ENCODE measurements at places on chromosomes 6 and 20.

GRCh38 chr6:53833155-53833554 is 38.4 kb downstream of the LRRC1 start:
- DNase-seq = no peak

DNA sequence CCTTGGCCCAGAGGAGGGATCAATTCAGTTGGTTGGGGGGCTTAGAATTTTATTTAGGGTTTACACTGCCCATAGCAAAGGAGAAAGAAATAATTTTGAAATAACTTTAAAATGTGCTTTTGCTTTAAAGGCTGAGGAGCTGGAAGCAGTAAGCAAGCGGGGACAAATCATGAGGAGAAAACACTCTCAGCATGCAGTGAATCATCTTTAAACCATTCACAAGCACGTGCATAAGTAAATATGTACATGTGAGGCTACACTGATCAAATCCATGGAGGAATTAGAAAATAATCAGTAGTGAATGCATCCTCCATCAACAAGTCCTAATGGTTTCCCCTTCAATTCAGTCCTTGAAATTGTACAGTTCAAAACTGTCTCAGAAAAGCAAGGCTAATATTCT is 181.0 kb downstream of the MTFR2 start:
- peak; percentile 64 for DNase-seq

DNA sequence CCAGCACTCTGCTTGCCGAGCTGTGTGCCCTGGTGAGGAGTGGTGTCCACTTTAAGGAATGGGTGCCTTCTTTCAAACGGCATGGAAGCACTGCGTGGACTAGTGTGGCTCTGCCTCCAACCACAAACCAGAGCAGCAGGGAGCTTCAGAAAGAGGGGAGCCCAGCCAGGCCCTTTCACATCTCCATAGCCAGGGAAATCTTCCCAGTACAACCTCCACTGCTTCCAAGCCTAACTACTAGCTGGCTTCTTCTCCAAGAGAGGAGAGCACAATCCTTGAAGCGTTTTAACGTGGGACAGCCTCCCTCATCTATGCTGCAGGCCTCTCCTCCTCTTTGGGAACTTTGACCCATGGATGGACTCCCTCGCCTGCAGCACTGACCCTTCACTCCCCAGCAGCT is 26.7 kb downstream of the TNXB start:
- no peak for DNase-seq

GRCh38 chr20:5069141-5069806 is 50.5 kb downstream of the PCNA start:
- DNase-seq = no peak

- DNase-seq = no peak
Measured at GRCh38 chr6:14656649-14657048, 539.1 kb downstream of the CD83 start.

GRCh38 chr6:147870506-147871110 is 362.1 kb downstream of the SAMD5 start:
- DNase-seq = no peak

DNA sequence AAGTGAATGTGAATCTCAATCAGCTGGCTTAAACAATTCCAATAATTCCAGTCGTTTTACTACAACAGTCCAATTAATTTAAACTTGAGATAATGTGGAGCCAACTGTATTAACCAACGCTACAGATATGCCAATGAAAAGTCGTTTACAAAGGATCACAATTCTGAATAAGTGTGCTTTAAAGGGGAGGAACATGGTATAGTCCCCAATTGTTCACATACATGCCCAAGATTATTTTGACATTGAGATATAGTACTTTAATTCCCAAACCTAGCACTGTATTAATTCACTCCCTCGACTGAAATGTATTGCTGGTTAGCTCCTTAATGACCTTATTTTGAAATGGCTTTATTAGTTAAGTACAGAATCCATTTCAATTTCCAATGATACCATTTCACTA is 2.5 kb downstream of the AKIRIN2 start:
- DNase-seq = no peak

GRCh38 chr20:39225536-39225935 is 263.4 kb downstream of the DHX35 start:
- no peak for DNase-seq

DNA sequence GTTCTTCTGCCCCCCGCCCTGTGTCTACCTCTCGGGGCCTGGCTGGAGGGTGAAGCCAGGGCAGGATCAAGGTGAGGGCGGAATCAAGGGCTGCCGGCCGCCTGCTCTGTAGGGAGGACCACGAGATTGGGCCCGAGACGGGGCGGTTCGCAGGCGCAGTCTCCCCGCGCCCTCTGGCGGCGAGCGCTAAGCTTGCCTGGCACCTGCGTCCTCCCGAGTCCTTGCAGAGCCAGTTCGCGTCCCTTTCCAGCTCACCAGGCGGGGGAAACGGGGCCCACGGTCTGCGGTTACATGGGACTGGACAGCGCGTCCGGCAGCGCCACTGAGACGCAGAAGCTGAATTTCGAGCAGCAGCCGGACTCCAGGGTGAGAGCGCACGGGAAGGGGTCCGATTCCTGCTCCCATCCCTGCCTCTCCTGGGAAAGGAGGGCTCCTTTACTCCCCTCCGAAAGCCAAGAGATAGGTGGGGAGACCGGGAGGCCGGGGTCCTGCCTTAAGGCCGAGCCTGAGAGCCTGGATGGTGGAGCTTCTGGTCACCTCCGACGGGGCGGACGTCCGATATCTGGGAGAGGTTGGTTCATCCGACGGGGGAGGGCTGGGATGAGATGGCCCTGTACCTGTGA is 3.6 kb upstream of the MATN4 start:
- DNase-seq = no peak

- DNase-seq = no peak
Measured at GRCh38 chr20:52129611-52130010, 62.0 kb downstream of the ZFP64 start.

- no peak for DNase-seq
Measured at GRCh38 chr6:34201455-34202107, 35.1 kb upstream of the HMGA1 start.

DNA sequence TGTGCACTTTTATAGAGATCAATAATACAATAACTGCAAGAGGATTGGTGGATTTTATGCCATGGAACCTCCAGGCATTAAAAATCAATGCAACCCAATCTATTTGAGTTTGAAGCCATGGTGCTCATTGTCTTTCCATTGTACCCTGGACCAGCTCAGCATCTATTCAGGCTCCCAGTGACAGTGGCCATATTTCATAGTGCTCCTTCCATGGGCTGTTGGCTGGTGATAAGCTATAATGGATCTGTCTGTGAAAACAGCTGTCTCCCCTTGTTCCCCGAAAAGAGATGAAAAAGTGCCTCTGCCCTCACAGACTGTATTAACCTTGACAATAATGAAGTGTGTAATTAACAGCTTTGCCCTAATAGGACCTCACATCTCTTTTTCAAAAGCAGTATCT is 74.3 kb downstream of the LAMP5 start:
- DNase-seq = no peak

- no peak for DNase-seq
Measured at GRCh38 chr20:16390991-16391390, 182.3 kb downstream of the KIF16B start.

DNA sequence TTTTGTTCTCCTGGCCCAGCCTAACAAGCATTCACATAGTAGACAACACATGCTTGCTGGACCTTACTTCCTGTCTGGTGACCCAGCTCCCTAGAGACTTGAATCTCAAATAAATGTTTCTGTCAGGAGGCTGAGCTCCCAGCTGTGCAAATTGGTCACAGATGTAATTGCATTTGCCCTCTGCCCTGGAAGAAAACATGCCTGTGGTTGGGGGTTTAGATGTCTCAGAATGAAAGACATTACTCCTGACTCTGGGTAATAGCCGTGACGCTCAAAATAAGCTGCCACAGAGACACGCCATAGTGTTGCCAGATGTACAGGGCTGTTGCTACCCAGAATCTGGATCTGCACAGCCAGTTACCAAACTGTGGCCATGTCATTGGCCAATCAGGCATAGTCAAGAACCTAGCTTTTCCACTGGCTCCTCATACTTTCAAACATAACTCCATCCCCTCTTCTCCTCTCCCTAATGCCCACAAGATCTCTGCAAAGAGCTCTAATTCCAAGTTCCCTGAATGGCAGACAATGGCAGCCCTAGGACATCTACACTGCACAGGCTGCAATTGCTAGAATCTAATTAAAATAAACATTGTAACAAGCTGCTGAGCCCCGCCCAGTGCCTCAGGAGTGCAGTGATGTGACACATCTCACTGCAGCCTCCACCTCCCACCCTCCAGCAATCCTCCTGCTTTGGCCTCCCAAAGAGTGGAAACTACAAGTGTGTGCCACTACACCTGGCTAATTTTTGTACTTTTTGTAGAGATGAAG is 32.8 kb upstream of the GMPR start:
- DNase-seq = peak; percentile 24

- no peak for DNase-seq
Measured at GRCh38 chr6:22001396-22002027, 295.3 kb downstream of the PRL start.

DNA sequence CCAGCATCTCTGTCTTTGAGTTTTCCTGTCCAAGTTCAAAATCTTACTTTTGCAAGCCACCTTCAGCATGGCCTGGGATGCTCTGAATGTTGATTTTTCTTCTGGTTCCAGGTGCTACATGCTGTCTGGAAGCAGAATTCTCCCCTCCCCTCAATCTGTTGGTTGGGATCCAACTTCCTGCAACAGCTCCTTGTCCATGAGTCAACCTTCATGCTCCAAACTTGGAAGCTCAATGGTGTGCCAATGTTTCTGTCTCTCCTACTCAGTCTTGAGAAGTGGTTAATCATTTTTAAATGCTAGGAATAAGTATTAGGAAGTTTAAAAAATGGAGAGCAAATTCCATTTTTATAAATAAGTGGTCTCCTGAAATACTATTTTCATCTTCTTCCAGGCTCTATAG is 33.2 kb upstream of the PLEKHG1 start:
- no peak for DNase-seq

- DNase-seq = no peak
Measured at GRCh38 chr6:43434001-43434840, 6.9 kb downstream of the ABCC10 start.

GRCh38 chr6:16704401-16705045 is 56.7 kb downstream of the ATXN1 start:
- DNase-seq = no peak

DNA sequence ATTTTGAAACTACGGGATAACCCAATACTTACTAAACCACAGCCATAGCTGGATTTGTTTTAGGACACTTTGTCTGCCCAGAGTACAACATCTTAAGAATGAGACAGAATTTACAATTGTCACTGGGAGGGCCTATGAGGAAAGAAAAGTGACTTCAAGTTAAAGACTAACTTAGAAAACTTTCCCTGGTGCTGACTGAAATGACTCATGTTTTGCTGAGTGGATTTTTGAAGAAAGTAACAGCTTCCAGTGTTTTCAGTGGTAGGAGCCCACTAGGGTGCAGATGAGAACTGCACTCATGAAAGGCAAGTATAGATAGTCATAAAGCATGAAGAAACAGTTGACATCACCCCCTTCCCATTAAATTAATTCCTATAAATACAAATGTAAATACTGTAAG is 988.2 kb upstream of the MAP3K7 start:
- no peak for DNase-seq

DNA sequence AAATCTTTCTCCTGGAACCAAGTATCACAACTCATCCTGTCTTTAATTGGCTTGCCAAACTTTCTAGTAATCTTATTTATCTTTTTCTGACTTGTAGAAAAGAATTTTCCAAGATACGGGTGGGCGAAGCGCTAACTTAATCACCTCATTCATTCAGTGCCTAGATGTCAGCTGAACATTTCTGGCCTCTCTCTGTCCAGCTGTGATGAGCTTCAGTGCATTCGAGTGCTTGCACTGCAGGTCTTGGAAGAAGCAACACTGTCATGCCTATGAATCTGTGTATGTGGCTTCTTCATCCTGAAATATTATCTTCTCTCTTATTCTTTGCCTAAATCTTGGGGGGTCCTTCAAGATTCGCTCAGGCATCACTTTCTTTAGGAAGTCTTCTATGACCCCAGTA is 16.3 kb upstream of the ENPP1 start:
- no peak for DNase-seq

- DNase-seq = no peak
Measured at GRCh38 chr6:170097505-170098427, 193.1 kb downstream of the DLL1 start.

- no peak for DNase-seq
Measured at GRCh38 chr20:30168025-30168799, 1089.3 kb upstream of the DEFB115 start.

DNA sequence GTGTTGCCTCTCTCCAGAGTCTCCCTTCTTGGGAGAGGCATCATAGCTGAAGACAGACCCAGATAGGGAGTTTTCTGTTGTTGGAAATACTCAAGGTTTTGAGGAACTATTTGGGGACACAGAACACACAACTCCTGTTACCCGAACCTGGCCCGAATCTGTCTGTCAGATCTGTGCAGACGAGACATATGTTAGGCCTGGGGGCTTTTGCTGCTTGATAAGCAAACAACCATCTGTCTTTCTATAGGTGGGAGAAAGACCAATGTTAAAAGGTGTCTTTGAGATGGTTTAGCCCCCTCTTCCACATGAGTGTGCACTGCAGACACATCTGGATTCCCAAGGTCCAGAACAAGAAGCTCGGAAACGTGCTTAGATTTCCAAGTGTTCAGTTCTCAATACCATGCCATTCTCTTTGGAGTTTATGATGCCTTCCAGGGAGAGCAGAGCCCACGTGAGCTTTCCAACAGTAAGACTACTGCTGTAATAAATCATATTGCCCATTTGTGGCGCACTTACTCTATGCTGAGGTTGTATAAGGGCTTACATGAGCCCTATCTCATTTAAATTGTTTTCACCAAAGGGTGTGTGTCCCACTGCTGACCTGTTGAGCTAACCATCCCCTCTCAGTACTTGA is 3.8 kb upstream of the STX16 start:
- DNase-seq = no peak

- DNase-seq = no peak
Measured at GRCh38 chr6:112560651-112561050, 213.5 kb downstream of the RFPL4B start.

DNA sequence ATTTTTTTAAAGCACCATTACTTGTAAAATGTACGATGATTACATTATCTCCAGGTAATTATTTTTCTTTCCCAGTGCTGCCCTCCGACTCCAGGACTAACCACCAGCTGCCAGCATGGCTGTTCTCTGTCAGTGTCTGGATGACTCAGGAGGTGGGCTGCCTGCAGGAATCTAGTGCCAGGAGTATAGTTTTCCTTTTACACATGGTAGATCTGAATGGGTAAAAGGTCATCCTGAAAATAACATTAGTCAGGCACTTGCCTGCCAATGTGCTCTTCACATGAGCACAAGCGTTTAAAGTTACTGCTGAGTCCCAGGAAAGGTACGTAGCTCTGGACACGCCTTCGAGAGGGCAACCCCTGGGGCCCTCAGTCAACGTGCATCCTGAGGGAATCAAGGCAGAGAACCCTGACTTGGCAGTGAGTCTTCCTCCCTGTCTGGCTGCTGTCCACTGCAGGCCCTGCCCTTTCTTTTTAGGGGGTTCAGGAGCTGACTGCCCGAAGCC is 2.4 kb downstream of the DYNLT1 start:
- no peak for DNase-seq

- DNase-seq = peak; percentile 66
Measured at GRCh38 chr6:154403788-154404187, 47.2 kb upstream of the IPCEF1 start.

- DNase-seq = no peak
Measured at GRCh38 chr6:134201716-134202115, 116.2 kb downstream of the SGK1 start.
